Activated CD8-positive, alpha-beta memory T cell treated with anti-CD3 and anti-CD28 coated beads for 1 hour (primary cell): ENCODE measurements at places on chromosomes 12 and 14.

DNA sequence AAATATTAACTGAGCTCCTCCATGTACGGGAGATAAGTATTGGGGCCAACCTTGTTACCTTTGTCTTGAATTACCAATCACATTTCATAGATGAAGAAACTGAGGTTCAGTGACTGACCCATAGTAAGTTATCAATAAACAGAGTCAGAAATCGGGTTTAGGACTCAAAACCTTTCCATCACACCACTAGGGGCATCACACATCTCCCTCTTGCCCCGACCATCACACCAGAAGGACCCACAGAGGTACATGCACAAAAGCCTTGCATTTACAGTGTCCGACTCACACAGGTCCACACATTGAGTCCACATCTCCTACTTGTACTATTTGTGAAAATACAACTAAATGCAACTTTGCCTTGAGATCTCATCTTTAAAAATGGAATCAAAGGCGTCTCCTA, 29.4 kb downstream of the KCNA5 start:
- no peak for DNase-seq

GRCh38 chr12:101908395-101908794, 31.0 kb downstream of the DRAM1 start:
- DNase-seq = no peak

GRCh38 chr12:81570234-81570633, 188.9 kb downstream of the PPFIA2 start:
- no peak for DNase-seq

- no peak for DNase-seq
Observed at GRCh38 chr14:59247801-59248584, 59.5 kb downstream of the DAAM1 start.

GRCh38 chr14:99564256-99564925, 39.6 kb downstream of the CCDC85C start:
- no peak for DNase-seq

- no peak for DNase-seq
Observed at GRCh38 chr12:86723326-86723725, 467.1 kb upstream of the MGAT4C start.

- DNase-seq = no peak
Observed at GRCh38 chr12:109840305-109841074, 7.3 kb upstream of the TRPV4 start.

DNA sequence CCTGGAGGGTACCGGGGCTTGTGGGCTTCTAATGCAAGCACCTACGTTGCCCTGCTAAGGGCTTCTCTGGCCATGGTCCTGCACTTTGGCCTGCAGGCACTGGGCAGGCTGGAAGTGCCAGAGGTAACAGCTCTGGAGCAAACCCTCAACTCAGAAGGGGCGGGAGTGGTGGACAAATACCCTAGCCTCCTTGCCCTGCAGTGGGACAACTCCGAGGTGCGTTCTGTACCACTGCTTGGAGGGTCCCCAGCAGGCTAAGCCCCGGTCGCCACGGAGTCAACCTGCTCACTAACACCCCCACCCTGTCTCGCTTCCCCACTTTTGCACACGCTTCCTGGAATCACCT, 20.4 kb upstream of the BEGAIN start:
- DNase-seq = no peak

DNA sequence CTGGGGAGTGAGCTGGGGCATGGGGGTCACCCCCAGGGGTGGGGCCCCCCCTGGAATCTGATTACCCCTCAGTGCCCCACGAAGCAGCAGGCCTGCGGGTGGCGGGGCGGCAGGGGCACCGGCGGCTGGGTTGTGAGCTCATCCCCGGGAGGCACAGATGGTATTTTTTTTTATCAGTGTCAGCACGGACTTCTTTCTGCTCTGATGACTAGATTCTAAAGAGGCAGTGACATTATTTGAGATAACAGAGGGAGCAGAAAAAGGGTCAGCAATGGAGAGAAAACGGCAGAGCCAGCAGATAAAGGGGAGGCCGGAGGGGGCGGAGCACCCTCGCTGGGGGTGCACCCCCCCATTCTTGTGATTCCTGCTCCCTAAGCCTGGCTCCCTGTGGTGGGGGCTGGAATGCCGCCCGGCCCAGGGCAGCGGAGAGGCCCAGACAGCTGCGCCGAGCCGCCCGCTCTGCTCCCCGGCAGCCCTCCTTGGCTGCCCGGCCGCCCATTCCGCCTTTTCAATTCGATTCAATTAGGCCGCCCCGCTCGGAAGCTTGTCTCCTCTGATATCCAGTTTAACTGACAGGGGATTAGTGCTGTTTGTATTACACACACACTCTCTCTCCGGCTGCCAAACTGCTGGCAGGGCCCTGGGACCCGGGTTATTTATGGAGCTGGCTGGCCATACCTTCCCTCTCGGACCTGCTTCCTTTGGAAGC, 32.9 kb downstream of the MVK start:
- no peak for DNase-seq

GRCh38 chr14:96267336-96267735, 11.3 kb downstream of the BDKRB1 start:
- no peak for DNase-seq

GRCh38 chr14:34063470-34064164, 112.7 kb upstream of the EGLN3 start:
- no peak for DNase-seq

DNA sequence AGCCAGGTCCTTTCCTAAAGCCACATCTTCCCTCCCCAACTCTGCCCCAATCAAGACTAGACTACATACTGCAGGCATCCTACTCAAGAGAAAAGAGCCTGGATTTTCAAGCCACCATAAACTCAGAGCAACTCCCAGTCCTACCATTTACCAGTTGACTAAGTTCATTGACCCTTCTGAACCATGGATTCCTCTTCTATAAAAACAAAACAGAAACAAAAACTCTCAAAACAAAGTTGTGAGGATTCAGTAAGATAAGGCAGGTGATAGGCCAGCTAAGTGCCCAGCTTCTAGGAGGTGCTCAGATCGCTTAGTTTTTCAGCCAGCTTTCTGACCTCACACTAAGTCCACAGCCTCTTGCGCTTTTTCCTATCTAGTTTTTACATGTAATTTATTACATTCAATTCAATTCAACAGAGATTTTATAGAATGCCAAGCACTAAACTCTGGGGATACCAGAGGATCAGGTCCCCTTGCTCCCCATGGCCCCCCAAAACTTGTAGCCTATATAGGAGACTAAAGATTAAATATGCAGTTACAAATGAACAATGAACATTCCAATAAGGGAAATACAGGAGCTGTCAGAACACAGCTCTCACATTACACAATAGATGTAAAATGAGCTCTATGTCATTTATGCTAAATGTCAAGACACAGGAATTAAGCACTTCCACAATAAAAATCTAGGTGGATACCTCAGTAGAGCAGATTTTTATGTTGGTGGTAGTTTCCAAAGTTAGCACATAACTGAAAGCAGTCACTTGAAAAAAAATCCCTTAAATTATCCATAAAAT, 104.5 kb upstream of the EGLN3 start:
- no peak for DNase-seq

DNA sequence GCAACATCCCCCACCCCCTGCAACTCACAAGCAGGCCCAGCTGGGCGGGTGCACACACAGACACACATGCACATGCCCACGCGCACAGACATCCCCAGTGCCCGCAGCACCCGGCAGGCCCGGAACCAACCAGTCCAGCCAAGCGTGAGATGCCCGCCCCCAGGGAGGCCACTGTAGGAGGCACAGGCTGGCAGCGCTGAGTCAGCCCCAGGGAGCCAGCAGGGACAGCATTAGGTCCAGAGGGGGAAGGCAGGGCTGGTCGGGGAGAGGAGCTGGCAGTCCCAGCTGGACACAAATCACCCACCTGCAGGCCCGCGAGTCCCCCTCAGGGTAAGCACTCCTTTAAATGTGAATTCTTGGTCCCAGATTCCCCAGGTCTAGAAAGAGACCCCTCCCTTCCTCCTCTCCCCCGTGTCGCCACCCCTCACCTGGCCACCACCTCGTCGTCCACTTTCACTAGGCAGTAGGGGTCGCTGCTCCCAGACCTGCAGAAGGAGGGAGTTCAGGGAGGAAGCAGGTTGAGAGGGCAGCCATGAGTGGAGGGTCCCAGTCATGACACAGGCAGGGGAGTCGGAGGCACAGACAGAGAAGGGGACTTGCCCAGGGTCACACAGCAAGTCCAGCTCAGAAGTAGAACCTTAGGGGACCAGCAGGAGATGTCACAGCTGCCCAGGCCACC, 5.0 kb downstream of the RASAL1 start:
- no peak for DNase-seq
